ENCODE measurements at places on chromosomes 13 and 19. TPM values are rescaled to one million over a fixed set of nuclear protein-coding genes. Genes with fewer than 3 reads are reported as not detected.

DNA sequence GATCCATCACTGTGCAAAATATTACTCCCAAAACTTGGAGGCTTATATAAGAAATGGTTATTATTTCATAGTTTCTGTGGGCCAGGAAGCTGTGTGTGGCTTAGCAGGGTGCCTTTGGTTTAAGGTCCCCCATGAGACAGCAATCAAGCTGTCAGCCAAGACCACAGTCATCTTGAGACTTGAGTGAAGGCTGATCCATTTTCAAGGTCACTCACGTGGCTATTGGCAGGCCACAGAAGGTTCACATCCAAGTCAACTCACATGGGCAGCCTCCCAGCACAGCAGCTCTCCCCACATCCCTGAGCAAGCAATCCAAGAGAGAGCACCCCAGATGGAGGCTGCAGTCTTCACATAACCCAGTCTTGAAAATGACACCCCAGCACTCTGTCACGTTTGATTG is 537.4 kb downstream of the MYO16 start:
- no peak for DNase-seq
- H3K27ac ChIP-seq: no peak overlapping the region
- no peaks in the 10 kb centered on the region for H3K4me1 ChIP-seq

DNA sequence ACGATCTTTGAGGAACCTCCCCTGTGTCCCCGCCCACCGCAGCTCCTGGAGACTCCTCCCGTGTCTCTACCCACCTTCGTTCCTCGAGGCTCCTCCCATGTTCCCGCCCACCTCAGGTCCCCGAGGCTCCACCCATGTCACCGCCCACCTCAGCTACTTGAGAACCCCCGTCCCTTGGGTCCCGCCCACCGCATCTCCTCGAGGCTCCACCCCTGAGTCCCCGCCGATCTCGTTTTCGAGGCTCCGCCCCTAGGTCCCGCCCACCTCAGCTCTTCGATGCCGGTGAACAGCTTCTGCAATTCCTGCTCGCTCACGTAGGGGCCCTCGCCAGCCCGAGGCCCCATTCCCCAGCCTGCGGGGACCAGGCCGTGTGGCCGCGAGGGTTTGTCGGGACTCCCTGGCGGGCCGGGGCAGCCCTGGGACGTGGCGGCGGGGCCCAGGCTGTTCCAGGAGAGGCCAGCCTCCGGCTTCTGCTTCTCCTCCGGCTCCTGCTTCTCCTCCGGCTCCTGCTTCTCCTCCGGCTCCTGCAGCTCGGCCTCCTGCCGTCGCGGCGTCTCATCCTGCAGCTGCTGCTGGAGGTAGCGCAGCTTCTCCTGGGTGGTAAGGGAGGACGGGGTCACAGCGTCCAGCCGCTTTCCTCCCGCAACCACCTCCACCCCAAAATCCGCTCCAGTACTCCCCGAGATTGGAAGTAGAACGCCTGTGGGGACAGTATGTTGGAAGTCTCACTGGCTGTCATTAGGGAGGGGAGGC is 16.7 kb downstream of the TSKS start:
- peak; percentile 54 for DNase-seq
- no peak overlapping the region for H3K4me3 ChIP-seq
- H3K27me3 ChIP-seq: no peaks in the 10 kb centered on the region
- no peaks in the 10 kb centered on the region for H3K36me3 ChIP-seq
- H3K4me1 ChIP-seq: no peaks in the 10 kb centered on the region

DNA sequence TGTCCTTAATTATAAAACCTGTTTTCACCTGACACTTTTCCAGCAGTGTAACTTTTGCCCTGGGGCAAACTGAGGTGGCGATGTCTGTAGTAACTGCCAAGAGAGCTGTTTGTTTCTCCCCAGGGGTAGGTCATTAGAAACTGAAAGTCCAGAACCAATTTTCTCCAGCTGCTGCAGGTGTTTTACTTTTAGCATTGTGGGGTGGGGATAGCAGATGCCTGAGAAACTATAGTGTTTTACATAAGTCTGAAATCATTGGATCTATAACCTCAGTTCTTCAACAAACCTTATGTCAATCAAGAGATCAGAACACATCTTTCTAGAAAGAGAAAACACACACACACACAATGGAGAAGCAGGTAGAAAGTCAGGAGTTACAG is 92.7 kb downstream of the LHFPL6 start:
- no peak for DNase-seq
- no peaks in the 10 kb centered on the region for H3K36me3 ChIP-seq
- no peak overlapping the region for H3K4me3 ChIP-seq
- H3K4me1 ChIP-seq: no peaks in the 10 kb centered on the region

DNA sequence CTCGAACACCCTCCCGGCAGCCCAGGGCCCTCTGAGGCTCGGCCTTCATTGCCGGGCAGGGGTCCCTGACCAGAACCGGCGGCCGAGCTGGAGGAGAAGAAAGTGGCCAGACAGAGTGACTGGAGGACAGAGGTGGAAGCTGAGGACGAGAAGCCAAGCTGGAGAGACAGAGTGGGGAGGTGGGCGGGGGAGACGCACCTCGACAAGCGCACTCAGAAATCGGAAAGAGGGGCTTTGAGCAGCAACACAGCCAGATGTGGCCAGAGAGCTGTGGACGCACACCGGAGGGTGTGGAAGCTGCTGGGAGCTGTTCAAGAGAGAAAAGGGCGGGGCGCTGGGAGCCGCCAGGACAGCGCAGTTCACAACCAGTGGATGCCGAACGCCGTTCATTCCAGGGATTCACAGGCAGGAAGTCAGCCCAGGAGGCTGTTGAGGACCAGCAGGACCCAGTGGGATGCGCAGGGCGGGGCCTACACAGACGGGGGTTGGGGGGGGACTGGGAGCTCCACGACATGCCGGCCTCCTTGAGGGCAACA is 28.2 kb upstream of the C13orf46 start:
- no peak overlapping the region for H3K27ac ChIP-seq
- H3K27me3 ChIP-seq: no peaks in the 10 kb centered on the region
- no peak for DNase-seq
- peaks cover 3% of the 10 kb centered on the region for H3K36me3 ChIP-seq
- H3K4me3 ChIP-seq: no peak overlapping the region

DNA sequence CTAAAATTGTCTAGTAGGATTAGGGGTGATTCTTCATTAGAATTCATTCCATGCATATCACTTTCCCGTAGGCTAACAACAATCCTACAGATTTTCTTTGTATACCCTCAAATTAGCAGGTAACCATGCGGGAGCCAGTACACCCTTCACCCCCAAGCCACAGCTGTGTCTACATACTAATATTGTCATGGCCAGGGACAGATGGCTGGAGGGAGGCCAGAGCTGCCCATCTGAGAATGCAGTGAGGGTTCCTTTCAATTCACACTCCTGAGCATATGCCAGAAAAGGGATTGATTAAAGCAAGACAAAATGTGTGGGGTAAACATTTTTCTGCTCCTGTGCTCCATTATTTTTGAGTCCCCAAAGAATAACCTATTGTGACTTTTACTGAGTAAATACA is 68.9 kb downstream of the FREM2 start:
- H3K36me3 ChIP-seq: no peaks in the 10 kb centered on the region
- no peaks in the 10 kb centered on the region for H3K27me3 ChIP-seq
- no peak overlapping the region for H3K27ac ChIP-seq
- DNase-seq: no peak

- H3K4me3 ChIP-seq: no peak overlapping the region
- H3K27me3 ChIP-seq: no peaks in the 10 kb centered on the region
- no peak for DNase-seq
Measured at GRCh38 chr19:3633559-3633988, 7.0 kb upstream of the CACTIN start.

DNA sequence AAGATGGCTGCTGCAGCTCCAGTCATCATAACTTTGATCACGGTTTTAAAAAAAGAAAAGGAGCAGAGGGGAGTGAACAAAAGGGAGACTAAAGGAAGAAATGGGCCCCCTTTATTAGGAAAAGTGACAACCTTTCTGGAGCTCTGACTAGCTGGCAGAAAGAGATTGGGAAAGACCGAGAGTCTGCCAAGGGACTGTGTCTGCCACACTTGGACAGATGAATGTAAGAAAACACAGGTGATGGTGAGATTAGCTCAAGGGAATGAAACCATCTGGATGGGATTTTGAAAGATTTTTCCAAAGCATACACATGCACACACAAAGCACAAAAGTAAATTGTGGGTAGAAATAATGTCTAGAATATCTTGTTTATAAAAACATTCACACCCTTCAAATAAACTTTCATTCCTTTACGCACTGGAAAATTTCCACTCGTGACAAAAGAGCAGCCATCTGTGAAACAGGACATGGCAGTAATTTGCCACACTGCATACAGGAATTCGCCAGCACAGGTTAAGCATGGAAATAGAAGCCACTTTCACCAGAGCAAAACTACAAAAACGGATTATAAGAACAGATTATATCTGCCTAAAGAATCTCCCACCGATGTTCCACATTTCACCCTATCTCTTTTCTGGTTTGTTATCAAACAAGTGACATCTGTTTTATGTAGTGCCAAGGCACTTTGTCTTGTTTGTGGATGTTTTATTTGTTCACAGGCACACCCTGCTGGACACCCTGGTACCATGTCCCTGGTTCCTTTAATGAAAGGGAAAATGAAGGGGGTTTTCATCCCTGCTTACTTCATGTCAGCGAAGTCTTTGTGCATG is 819.5 kb downstream of the DIAPH3 start:
- no peak overlapping the region for H3K4me3 ChIP-seq
- DNase-seq: no peak
- no peaks in the 10 kb centered on the region for H3K36me3 ChIP-seq
- H3K4me1 ChIP-seq: no peaks in the 10 kb centered on the region

DNA sequence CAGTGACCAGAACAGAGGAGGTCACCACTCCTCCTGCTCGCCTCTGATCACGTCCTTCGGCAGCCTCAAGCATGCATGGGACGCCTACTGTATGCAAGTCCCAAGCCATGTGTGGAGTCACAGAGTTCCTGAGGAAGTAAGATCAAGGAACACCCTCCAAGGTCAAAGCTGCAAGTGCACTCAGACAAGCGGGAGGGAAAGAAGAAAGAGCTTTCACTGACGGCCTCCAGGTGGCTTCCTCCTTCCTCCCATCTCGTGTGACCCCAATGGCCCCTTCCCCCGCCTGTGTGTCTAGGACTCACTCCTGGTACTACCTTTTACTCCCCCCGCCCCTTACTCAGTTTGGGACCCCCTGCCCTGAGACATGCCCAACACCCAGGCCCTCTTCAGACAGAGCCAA is 6.1 kb downstream of the HAUS8 start:
- peaks cover 19% of the 10 kb centered on the region for H3K4me1 ChIP-seq
- H3K4me3 ChIP-seq: no peak overlapping the region
- no peaks in the 10 kb centered on the region for H3K27me3 ChIP-seq
- no peak overlapping the region for H3K27ac ChIP-seq

DNA sequence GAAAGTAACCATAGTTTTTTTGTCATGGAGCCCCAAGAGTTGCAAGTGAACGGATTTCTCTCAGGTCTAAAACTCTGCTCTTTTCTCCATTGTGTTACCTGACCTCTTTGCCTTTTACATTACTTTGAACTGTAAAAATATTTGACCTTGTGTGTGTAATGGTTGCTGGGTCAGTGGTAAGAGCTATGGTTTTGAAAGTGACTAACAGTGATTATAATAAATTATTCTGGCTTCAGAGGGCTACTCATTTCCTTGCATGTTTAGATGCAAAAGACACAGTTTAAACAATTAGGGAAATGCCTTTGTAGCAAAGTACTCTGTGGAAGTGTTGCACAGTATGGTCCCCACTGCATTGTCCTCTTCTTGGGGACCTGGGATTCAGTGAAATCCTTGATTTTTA is 29.3 kb upstream of the PSG8 start:
- DNase-seq: no peak
- H3K27me3 ChIP-seq: no peaks in the 10 kb centered on the region
- no peaks in the 10 kb centered on the region for H3K36me3 ChIP-seq
- H3K4me1 ChIP-seq: no peaks in the 10 kb centered on the region
- H3K27ac ChIP-seq: no peak overlapping the region
- no peak overlapping the region for H3K4me3 ChIP-seq

DNA sequence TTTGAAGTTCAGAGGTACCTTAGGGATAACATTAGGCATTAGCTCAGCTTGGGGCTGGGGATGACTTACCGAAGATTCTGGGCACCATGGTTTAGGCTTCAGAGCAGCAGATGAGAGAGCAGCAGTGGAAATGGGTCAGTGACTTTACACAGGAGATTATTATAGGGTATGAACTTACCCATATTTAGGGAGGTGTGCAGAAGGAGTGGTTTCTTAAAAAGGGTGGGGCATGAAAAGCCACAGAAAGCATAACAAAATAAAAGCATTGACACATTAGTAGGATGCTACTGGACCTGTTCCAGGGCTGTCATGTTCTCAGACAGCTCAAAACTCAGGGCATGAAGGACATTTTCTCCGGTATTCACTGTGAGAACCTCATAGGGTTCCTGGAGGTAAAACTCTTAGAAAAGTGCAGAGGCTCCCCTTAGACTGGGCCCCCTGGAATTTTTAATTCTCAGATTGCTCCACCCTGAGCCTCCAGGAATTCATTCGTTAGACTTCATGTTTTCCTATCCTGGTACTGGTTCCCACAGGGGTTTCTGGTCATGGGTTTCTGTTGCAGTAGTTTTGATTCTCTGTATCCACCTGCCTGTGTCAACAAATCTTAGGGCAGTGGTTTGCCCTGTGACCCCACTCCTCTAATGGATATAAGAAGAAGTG is 20.7 kb downstream of the IGFL1 start:
- no peak overlapping the region for H3K4me3 ChIP-seq
- no peaks in the 10 kb centered on the region for H3K4me1 ChIP-seq
- H3K27me3 ChIP-seq: no peaks in the 10 kb centered on the region
- H3K36me3 ChIP-seq: no peaks in the 10 kb centered on the region
- no peak for DNase-seq
- no peak overlapping the region for H3K27ac ChIP-seq

- H3K4me3 ChIP-seq: no peak overlapping the region
- H3K27ac ChIP-seq: no peak overlapping the region
- H3K27me3 ChIP-seq: no peaks in the 10 kb centered on the region
- no peak for DNase-seq
- no peaks in the 10 kb centered on the region for H3K4me1 ChIP-seq
Measured at GRCh38 chr19:30755581-30755980, 383.4 kb downstream of the ZNF536 start.

- no peak overlapping the region for H3K4me3 ChIP-seq
- H3K4me1 ChIP-seq: no peaks in the 10 kb centered on the region
- no peak overlapping the region for H3K27ac ChIP-seq
- no peaks in the 10 kb centered on the region for H3K36me3 ChIP-seq
- no peaks in the 10 kb centered on the region for H3K27me3 ChIP-seq
Measured at GRCh38 chr13:112222971-112223370, 153.2 kb upstream of the SPACA7 start.

- H3K27ac ChIP-seq: no peak overlapping the region
- DNase-seq: no peak
- no peaks in the 10 kb centered on the region for H3K4me1 ChIP-seq
- H3K27me3 ChIP-seq: no peaks in the 10 kb centered on the region
- H3K36me3 ChIP-seq: no peaks in the 10 kb centered on the region
- H3K4me3 ChIP-seq: no peak overlapping the region
Measured at GRCh38 chr13:53142306-53142705, 113.7 kb downstream of the OLFM4 start.

The CLIP3 gene
- total RNA-seq: 3.0 TPM

The SHISA2 gene
- 1.4 TPM for total RNA-seq

The ZNF221 gene
- 0.74 TPM for total RNA-seq

The PCDH9 gene
- total RNA-seq: 1.3 TPM

The PABPC3 gene
- total RNA-seq: 0.27 TPM
